ENCODE measurements at places on chromosomes 6 and 20. TPM values are rescaled to one million over a fixed set of nuclear protein-coding genes. Genes with fewer than 3 reads are reported as not detected.

Gene PGBD1
- 2.0 TPM for total RNA-seq

Gene C6orf141
- total RNA-seq, result 11.2 TPM

Gene LRRC1
- total RNA-seq, result 72.9 TPM

- H3K4me3 ChIP-seq, result no peak overlapping the region
- DNase-seq, result no peak
- H3K27ac ChIP-seq, result no peak overlapping the region
- no peaks in the 10 kb centered on the region for H3K27me3 ChIP-seq
- H3K36me3 ChIP-seq, result no peaks in the 10 kb centered on the region
Measured at GRCh38 chr20:19599200-19599599, 158.9 kb upstream of the RIN2 start.

DNA sequence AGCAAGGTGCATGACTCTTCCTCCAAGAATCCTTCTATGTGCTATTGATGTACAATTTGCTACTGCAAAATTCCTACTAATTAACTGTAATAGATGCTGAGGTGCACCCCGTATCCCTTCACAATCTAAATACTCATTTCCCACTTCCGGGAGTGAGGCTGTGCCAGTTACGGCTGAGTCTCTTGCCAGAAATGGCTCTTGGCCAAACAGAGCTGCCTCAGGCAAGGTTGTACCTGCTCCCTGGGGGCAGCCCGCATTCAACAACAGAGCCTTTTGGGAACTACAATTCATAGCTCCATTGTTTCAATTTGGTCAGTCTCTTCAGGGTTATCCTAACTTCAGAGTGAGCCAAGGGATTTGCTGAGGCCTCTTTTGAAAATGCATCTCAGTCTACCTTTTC lies 789.8 kb upstream of the MAP3K7 start:
- H3K4me1 ChIP-seq, result no peaks in the 10 kb centered on the region
- no peak overlapping the region for H3K4me3 ChIP-seq
- DNase-seq, result peak; percentile 27

DNA sequence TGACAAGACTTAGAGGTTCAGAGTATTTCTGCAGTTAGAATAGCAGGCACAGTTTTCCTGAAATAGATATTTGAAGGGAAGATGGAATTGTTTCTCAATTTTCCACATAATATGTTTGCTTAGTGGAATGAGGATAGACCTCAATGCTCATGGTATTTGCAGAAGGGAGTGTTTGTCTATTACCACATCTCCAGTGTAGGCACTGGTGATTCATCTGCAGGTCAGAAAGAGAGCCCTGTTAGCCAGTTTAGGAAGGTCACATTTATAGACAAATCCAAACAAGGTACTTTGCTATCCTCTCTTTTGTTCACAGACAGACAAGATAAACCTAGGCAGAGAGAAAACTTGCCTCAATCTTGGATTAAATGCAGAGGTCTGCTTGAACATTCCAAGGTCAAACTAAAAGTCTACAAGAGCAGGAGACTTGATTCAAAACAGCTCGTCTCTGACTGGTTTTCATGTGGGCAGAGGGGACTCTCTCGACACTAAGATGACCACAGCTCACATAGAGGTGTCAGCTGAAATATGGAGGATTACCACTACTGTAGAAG lies 22.8 kb downstream of the ISM1 start:
- H3K4me1 ChIP-seq, result no peaks in the 10 kb centered on the region
- H3K27ac ChIP-seq, result no peak overlapping the region
- no peak overlapping the region for H3K4me3 ChIP-seq
- no peak for DNase-seq

Gene MLN
- total RNA-seq, result 0.48 TPM

GRCh38 chr6:57423468-57423867 lies 106.0 kb downstream of the PRIM2 start:
- no peak overlapping the region for H3K4me3 ChIP-seq
- H3K4me1 ChIP-seq, result no peaks in the 10 kb centered on the region
- no peaks in the 10 kb centered on the region for H3K36me3 ChIP-seq

GRCh38 chr6:28944412-28944865 lies 20.7 kb upstream of the TRIM27 start:
- peak overlapping the region; percentile 48 for H3K4me3 ChIP-seq
- H3K27me3 ChIP-seq, result no peaks in the 10 kb centered on the region
- peak overlapping the region; percentile 83 for H3K27ac ChIP-seq

DNA sequence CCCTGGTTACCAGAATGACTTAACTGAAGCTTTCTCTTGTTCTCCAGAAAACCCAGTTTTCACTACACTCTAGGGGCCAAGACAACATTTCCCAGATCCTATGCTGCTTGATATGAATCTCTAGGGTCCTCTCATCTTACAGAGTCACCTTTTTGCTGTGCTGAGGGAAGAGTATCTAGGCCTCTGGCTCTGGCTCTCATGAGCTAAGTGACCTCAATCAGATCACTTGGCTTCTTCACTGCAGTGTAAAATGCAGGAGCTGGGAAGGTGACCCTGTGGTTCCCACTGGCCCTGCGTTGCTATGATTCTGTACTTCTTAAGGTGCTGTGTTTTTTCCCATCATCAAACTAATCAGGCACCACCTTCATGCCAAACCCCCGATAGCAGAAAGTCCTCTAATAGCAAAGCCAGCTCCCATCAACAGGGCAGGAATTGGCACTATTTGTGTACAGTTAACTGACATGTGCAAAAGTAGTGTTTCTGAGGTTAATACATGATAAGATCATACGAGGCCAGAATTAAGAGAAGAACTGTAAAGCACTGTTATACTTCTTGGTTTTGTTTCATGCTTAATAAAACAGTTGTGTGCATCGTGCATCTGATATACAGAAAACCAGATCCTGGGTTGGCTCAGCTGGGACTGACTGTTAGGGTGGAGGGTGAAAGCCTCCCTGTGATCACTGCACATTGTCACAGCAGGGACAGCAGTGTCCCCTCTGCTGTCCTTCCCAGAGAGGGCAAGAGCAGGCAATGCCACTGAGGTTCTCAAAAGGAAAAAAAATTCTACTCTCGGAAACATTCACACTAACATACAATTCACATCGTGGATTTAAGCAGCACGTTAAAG lies 46.7 kb downstream of the CNKSR3 start:
- no peaks in the 10 kb centered on the region for H3K36me3 ChIP-seq
- DNase-seq, result no peak
- no peak overlapping the region for H3K27ac ChIP-seq

GRCh38 chr20:11808841-11809240 lies 108.9 kb upstream of the BTBD3 start:
- DNase-seq, result no peak
- no peak overlapping the region for H3K27ac ChIP-seq
- H3K27me3 ChIP-seq, result no peaks in the 10 kb centered on the region
- no peaks in the 10 kb centered on the region for H3K36me3 ChIP-seq
- H3K4me3 ChIP-seq, result no peak overlapping the region
- H3K4me1 ChIP-seq, result no peaks in the 10 kb centered on the region

Gene FOXQ1
- total RNA-seq, result 0.42 TPM

GRCh38 chr20:12597551-12597950 lies 411.2 kb upstream of the SPTLC3 start:
- no peaks in the 10 kb centered on the region for H3K36me3 ChIP-seq
- H3K4me1 ChIP-seq, result no peaks in the 10 kb centered on the region
- H3K4me3 ChIP-seq, result no peak overlapping the region
- DNase-seq, result no peak

DNA sequence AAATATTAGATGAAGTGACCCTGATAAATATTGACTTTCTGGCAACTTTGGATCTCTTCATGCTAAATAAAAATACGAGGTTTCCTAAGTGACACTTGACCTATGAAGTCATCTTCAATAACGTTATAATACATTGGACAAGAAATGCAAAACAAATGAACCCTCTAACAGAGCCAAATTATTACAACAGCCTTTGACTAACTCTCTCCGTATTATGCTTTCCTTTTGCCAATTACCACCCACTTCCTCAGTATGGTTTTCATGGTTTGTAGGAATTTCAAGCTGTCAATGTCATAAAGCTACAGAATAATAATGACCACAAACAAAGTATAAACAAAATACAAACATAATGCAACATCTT lies 210.5 kb downstream of the MOXD1 start:
- no peaks in the 10 kb centered on the region for H3K27me3 ChIP-seq
- H3K27ac ChIP-seq, result peak overlapping the region; percentile 41
- H3K4me3 ChIP-seq, result no peak overlapping the region

Gene WFDC2
- 285 TPM for total RNA-seq

DNA sequence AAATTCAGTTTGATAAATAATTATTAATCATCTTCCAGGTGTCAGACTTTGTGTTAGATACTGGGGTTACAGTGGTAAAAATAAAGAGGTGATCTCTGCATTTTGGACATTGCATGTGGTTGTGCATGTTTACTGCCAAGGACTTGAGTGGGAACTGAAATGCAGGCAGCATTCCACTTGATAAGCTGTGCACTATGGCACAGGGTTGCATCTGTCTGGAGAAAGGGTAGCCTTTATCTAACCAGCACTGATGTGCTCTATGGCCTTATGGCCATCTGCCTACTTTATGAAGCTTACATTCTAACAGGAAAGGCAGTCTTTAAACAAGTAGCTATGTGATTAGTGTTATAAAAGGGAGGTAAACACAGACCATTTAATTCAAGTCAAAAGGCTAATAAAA lies 53.0 kb upstream of the MLIP start:
- H3K4me3 ChIP-seq, result no peak overlapping the region
- H3K36me3 ChIP-seq, result no peaks in the 10 kb centered on the region
- no peaks in the 10 kb centered on the region for H3K27me3 ChIP-seq
- DNase-seq, result no peak
- H3K4me1 ChIP-seq, result peaks cover 3% of the 10 kb centered on the region

GRCh38 chr6:11329726-11330412 lies 97.4 kb upstream of the NEDD9 start:
- no peaks in the 10 kb centered on the region for H3K27me3 ChIP-seq
- DNase-seq, result no peak
- H3K36me3 ChIP-seq, result no peaks in the 10 kb centered on the region
- no peak overlapping the region for H3K4me3 ChIP-seq
- peaks cover 13% of the 10 kb centered on the region for H3K4me1 ChIP-seq
